ENCODE measurements at places on chromosomes 1 and 21. TPM values are rescaled to one million over a fixed set of nuclear protein-coding genes. Genes with fewer than 3 reads are reported as not detected.

SLAMF7 gene
- total RNA-seq: 0.64 TPM

GGPS1 gene
- 31.2 TPM for total RNA-seq

DNA sequence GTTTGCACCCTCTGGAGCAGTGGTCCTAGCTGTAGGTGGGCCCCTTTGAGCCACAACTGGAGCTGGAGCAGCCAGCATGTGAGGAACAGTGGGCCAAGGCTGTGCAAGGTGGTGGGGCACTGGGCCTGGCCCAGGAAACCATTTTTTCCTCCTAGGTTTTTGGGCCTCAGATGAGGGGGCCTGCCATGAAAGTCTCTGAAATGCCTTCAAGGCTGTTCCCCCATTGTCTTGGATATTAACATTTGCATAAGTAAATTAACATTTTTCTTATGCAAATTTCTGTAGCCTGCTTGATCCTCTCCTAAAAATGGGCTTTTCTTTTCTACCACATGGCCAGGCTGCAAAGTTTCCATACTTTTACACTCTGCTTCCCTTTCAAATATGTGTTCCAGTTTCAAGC, 212.0 kb downstream of the NTNG1 start:
- DNase-seq: no peak

DNA sequence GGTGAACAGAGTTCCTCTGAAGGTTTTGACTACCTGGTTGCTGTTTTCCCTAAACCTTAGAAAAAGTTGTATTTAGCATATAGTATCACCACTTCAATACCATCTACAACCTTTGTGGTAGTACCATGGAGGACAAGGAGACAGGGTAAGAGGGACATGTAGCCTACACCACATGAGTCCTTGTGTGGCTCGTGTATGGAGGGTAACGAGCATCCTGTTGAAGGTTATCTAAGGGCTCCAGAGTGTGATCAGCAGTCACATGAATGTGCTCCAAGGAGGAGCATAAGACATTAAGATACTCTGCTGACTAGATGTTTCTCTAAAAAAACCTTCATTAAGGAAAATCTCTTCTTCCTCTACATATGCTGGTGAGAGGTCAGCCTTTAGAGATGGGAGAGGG, 67.3 kb downstream of the VCAM1 start:
- no peak for DNase-seq

GRCh38 chr1:211522804-211523203, 30.8 kb upstream of the RD3 start:
- no peak for DNase-seq

DNA sequence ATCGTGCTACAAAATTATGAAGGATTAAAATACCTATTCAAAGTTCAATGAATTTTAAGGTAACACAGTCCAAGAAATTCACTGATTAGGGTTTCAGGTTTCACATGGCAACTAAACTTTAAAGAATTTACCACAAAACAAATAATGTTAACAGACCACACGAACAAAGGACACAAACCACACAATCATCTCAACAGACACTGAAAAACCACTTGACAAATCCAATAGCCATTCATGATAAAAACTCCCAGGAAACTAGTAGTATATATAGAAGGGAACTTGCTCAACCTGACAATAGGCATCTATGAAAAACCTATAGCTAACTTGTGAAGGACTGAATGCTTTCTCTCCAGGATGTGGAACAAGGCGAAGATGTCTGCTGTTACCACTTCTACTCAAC, 21.1 kb upstream of the SH2D5 start:
- no peak for DNase-seq

ACKR1 gene
- 94.7 TPM for total RNA-seq

DNA sequence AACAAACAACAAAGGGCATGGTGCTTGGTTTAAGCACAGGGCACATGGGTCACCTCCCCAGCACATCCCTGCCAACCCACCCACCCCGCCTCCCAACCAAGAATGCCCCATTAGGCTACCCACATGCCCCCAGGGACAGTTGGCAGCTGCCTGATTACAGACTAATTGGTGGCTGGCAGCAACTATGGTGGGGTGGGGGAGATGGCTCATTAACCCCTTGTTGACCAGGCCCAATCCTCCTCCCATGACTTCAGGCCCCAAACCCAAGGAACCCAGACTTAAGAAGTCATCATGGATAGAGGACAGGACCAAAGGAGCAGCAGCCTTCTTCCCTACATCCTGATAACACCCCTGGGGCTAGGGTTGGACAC, 1.3 kb downstream of the RIMS3 start:
- DNase-seq: no peak

SLC37A1 gene
- 7.0 TPM for total RNA-seq

- DNase-seq: no peak
Observed at GRCh38 chr1:116279715-116280114, 93.3 kb upstream of the ATP1A1 start.

- no peak for DNase-seq
Observed at GRCh38 chr1:84379138-84379916, 19.0 kb upstream of the DNASE2B start.

GRCh38 chr1:246083416-246083815, 423.7 kb downstream of the SMYD3 start:
- no peak for DNase-seq

NLRP3 gene
- total RNA-seq: 11.5 TPM

- no peak for DNase-seq
Observed at GRCh38 chr1:44947774-44948311, 38.6 kb downstream of the EIF2B3 start.

DNA sequence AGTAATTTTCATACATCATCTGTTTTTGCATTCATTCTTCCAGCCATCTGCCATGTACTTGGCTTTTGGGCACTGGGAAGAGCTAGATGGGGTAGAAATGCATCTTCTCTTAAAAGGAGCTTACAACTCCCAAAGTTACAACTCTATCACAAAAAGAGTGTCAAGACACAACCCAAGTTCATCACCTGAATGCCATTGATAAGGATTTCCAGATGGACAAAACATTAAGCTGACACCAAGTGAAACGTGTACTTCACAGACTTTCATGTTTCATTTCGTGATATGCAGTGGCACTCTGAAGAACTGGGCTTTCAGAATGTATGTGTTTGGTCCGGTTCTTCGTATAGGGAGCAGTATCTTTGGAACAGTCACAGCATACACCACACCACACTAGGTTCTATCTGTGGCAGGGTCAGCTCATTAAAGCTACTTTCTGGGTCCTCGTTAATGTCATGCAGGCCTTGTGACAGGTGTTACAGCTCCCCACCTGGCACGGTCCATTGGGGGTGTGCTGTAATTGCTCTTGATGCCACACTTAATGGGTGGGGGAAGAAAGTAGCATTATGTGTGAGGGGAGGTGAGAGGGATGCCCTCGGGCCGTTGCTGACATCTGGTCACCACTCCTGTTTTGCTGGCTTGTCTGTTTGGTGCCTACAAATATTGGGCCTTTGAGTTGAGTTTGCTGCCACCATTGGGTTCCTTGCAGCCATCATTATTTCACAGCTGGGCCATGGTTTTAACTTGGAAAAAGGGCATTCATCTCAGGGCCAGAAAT, 164.9 kb downstream of the NFIA start:
- no peak for DNase-seq

- DNase-seq: no peak
Observed at GRCh38 chr1:23548704-23549143, 10.6 kb downstream of the ID3 start.

GRCh38 chr21:40143822-40144525, 276.7 kb downstream of the PCP4 start:
- no peak for DNase-seq

DNA sequence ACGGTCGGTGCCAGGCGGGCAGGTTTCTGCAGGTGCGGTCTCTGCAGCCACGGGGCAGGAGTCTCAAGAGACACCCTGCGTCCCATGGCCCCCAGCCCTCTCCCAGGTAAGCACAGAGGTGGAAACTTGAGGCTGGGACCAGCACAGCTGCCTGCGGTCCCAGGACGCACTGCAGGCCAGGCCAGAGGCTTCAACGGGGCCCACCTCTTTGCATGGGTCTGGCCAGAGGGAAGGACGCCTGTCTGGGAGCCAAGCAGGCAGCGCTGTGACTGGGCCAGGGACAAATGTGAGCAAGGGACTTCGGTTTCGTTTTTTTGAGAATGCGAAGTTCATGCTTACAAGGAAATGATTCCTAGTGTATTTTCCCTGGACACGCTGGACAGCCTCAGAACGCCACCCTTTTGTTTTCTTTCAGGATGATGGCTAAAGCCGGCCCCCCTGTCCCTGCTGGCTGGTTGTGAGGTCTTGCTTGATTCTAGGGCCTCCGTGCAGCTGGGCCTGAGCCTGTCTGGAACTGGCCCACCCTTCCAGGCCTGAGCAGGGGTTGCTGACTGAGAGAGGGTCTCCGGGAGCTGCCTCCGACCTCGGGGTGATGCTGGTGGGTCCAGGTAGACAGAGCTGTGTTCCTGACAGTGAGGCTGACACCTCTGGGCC, 38.3 kb downstream of the MORN1 start:
- DNase-seq: no peak

GRCh38 chr1:4268262-4268888, 368.3 kb upstream of the C1orf174 start:
- DNase-seq: no peak

DNA sequence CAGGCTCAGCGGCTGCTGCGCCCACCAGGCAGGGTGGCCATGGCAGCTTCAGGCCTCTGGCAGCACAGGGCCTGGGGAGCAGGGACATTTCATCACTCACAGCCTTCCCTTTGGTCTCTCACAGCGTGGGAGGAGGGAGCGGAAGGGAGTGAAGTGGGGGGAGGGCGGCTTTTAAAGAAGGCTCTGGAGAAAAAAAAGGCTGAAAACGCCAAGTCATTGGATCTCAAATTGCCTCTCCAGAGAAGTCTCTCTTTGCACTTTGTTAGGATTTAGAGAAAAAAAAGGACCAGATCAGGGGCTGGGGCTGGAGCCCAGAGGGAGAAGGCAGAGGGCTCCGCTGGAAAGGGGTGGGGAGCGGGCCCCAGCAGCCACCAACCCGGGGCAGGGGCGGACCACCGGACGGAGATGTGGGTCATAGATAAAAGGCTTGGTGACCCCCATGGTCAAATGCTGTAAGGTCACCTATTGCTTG, 209.9 kb downstream of the GRIK3 start:
- no peak for DNase-seq

TNFRSF9 gene
- total RNA-seq: not detected

DNA sequence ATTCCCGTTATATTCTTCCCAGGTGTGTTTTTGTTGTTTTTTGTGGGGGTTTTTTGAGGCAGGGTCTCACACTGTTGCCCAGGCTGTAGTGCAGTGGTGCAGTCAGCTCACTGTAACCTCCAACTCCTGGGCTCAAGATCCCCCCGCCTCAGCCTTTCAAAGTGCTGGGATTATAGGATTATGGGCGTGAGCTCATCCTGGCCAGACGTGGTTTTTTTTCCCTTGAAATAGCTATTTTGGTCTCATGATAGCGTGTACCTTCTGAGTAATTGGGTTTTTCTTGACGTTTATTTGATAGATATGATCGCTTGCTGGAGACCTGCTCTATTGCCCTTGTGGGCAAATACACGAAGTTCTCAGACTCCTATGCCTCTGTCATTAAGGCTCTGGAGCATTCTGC, 17.6 kb downstream of the CTPS1 start:
- DNase-seq: no peak

DNA sequence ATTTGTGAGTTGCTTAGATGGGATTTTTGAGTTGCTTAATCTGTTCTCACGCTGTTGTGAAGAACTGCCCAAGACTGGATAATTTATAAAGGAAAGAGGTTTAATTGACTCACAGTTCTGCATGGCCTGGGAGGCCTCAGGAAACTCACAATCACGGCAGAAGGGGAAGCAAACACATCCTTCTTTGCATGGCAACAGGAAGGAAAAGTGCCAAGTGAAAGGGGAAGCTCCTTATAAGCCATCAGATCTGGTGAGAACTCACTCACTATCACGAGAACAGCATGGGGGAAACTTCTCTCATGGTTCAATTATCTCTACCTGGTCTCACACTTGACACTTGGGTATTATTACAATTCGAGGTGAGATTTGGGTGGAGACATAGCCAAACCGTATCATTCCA, 10.3 kb downstream of the CLIC6 start:
- DNase-seq: no peak

- no peak for DNase-seq
Observed at GRCh38 chr1:7149080-7149838, 364.0 kb downstream of the CAMTA1 start.

GRCh38 chr1:199758626-199759255, 268.8 kb upstream of the NR5A2 start:
- no peak for DNase-seq

GRCh38 chr1:180524915-180525714, 22.7 kb upstream of the ACBD6 start:
- no peak for DNase-seq

GRCh38 chr1:204266504-204267034, 52.8 kb upstream of the GOLT1A start:
- DNase-seq: no peak

GRCh38 chr1:26570287-26570686, 40.7 kb downstream of the RPS6KA1 start:
- DNase-seq: no peak

CRTC2 gene
- 36.4 TPM for total RNA-seq
